ENCODE measurements at places on chromosomes 6 and 20.
A peak's percentile ranks its signal among the peaks of the same experiment; 100 is the strongest.

- no peak for DNase-seq
Measured at GRCh38 chr6:30703821-30704220, 13.0 kb upstream of the NRM start.

DNA sequence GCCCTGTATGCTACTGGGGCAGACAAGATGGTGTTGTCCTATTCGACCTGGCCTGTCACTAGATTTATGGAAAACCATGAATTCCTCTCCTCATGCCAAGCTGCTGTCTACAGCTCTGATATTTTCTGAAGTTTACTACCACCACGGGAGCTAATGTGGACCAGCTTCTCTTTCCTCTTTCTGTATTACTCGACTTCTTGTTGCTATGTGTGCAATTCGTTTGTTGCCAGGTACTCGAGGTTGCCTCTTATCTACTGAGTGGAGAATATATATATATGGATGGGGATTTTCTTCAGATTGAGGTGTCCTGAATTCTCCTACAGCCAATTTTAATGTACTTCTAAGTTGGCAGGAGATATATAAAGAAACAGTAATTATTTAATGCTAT is 34.7 kb downstream of the MAN1A1 start:
- no peak for DNase-seq

DNA sequence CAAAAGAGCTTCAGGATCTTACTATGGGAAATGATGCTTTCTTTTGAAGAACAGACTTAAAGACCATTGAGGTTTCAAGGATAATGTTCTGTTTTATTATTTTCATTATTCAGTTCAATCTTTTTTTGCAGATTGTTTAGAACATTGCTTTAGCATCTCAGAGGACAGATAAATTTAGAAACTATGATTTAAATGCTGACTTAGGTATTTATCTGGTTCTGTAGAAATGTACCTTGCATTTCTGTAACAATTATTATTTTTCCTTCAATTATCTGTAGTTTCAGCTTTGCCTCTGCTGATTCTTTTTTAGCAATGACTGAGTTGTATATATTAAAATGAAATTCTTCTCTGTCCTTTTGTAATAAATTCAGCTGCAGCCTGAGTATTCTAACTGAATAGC is 205.4 kb upstream of the PCSK2 start:
- no peak for DNase-seq

DNA sequence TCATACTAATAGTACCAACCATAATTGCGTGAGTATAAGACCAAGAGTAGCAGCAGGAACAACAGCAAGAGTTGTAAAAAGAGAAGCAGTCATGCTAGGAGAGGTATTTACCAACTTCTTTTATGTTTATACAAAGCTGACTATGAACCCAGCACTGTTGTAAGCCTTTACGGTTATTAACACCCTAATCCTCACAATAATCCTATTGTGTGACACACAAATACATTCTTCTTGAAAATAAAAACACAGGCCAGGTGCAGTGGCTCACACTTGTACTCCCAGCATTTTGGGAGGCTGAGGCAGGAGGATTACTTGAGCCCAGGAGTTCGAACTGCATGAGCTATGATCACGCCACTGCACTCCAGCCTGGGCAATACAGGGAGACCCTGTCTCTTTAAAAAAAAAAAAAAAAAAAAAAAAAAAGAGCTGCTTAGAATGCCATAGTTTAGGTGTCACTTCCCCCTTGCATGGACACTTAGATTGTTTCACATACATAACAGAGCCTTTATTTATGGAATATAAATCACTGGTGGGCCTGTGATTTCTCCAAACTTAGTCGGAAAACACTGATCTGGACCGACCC is 20.2 kb downstream of the HCK start:
- DNase-seq = no peak

DNA sequence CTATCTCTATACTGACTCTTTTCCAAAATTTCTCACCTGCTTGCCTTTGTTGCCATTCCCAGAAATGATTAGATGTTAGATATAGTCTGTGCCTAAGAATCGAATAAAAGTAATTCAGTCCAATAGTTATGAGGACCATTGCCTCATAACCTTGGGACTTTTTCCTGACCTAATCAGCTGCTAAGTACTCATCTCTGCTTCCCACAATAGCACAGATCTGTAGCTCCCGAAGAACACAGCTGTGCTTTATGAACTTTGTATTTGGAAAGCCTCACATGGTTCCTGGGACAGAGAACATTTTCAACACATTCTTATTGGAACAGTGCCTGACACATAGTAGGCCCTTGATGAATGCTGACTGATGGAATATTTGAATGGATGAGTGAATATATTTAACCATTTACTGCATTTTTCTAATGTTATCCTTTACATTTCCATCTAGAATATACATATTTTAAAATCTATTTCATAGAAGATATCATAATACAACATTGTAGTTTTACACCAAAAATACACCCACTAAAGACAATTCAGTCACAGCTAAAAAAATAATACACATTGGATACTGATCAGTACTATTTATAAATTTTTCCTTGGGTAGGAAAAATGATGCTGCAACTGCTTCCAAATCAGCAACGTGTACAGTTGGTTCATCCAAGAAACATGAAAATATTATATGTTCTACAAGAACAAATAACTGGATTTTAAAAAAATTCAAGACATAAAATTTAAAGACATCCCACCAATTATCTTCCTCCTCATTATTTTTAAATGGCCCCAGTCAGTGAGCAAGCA is 53.9 kb downstream of the HS3ST5 start:
- DNase-seq = no peak

GRCh38 chr20:19828232-19828631 is 70.2 kb downstream of the RIN2 start:
- DNase-seq = peak; percentile 37

GRCh38 chr6:11650711-11651110 is 113.2 kb downstream of the TMEM170B start:
- DNase-seq = no peak

- DNase-seq = no peak
Measured at GRCh38 chr20:45153752-45154151, 20.9 kb upstream of the PI3 start.

DNA sequence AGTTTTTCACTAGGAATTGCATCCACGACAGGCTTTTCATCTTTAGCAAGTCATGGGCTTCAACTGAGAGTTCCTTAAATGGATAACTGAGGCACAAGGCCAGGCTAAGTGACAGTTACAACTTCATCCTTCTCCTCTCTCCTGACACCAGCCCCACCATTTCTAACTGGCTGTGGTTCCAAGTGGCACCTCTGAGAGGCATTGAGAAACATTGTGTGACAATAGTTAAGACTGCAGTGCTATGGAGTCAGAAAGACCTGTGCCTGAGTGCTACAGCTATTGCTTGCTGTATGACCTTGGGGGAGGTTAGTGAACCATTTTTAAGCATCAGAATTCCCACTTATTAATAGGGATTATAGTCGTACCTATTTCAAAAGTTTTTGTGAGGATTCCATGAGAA is 26.2 kb upstream of the MLIP start:
- DNase-seq = no peak

GRCh38 chr20:35373661-35374060 is 38.1 kb downstream of the UQCC1 start:
- no peak for DNase-seq

DNA sequence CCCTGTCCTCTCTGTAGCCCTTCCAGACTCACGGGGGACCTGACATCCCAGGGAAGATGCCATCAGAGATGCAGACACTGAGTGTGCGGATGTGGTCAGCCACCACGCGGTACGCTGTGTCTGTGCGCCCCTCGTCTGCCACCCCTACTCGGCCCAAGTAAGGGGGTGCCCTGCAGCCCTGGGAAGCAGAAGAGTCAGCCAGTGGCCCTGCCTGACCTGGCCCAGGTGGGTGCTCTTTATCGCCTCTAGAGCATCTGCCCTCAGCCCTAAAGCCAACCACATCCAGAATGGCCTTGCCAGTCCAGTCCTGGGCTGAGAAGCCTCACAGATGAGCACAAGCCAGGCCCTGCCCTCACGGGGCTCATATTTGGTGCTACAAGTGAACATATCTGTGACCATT is 5.9 kb downstream of the AARS2 start:
- no peak for DNase-seq

- DNase-seq = no peak
Measured at GRCh38 chr6:42938987-42939809, 9.9 kb downstream of the CNPY3 start.

GRCh38 chr6:18260448-18261106 is 3.8 kb downstream of the DEK start:
- no peak for DNase-seq

GRCh38 chr6:42229506-42230119 is 12.0 kb upstream of the MRPS10 start:
- no peak for DNase-seq

DNA sequence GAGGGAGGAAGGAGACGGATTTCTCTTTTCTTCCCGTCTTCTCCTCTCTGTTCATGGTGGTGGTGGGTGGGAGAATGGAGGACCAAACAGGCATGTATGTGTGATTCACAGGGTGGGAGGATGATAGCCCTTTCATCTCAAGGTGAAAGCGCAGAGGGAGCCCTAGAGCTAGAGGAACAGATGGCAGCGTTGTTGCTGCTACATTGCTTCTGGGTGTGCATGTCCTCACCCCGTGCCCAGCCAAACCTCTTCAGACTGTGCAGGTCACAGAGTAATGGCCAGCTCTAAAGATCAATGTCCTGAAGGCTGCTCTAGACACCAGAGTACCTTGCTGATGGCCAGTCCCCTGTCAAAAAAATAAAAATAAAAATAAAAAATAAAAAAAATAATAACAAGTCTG is 301.8 kb downstream of the TBC1D7 start:
- DNase-seq = no peak

- DNase-seq = no peak
Measured at GRCh38 chr6:168590406-168590805, 149.4 kb downstream of the SMOC2 start.

GRCh38 chr6:119152187-119152586 is 73.7 kb upstream of the FAM184A start:
- no peak for DNase-seq

DNA sequence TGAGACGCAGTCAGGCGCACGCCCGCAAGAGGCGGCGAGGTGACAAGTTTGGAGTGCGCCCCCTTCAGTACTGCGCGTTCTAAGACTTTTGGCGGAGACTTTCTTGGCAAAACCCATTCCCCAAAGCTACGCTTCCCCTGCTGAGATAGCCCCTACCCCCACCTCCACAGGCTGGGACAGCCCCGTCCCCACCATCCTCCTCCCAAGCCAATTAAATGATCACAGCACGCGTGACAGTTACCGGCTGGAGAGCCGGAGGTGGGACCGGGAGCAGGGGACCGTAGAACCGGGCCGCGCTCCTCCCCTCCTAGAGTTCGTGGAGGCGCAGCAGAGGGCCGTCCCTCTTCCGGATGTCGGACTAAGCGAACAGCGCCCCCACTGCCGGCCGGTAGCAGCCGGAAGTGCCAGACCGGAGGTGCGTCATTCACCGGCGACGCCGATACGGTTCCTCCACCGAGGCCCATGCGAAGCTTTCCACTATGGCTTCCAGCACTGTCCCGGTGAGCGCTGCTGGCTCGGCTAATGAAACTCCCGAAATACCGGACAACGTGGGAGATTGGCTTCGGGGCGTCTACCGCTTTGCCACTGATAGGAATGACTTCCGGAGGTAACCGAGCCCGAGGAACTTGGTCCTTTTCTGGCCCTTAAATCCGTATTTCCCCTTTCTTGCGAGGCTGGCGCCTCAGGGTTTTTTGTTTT is at the start of gene TOMM6:
TOMM6 (plus strand) TSS at position 476 of the 699 bp plus-strand sequence; CDS start at position 480, 4 bp downstream.
- peak; percentile 96 for DNase-seq

Measured in T-helper 2 cell treated with Interferon-gamma antibody and Interleukin-4, amounts not matched to agents 5 μg/mL and 100 μg/mL, for 36 hours (primary cell).